Foreskin keratinocyte (primary cell): ENCODE measurements at places on chromosomes 3 and 15. TPM values are rescaled to one million over a fixed set of nuclear protein-coding genes. Genes with fewer than 3 reads are reported as not detected.

Gene PARP16
- total RNA-seq, result 3.6 and 4.4 TPM in 2 replicates

Gene PLA2G4E
- total RNA-seq, result 0.07 and 0.14 TPM in 2 replicates

Gene SSUH2
- 0.11 and 0.27 TPM in 2 replicates for total RNA-seq

Gene MESP2
- 0.88 and 1.3 TPM in 2 replicates for total RNA-seq

Gene STXBP5L
- total RNA-seq, result not detected in 2 replicates

Gene FBXO40
- total RNA-seq, result not detected in 2 replicates

Gene CCDC54
- not detected in 2 replicates for total RNA-seq

Gene ABI3BP
- 2.0 and 2.7 TPM in 2 replicates for total RNA-seq

Gene SEC22A
- 19.1 and 22.1 TPM in 2 replicates for total RNA-seq

Gene SLC2A2
- total RNA-seq, result not detected in 2 replicates

Gene RASL12
- not detected in 2 replicates for total RNA-seq

Gene FMN1
- 1.7 TPM in 2 replicates for total RNA-seq

Gene PIERCE2
- total RNA-seq, result 1.0 and 1.4 TPM in 2 replicates

Gene ST8SIA2
- total RNA-seq, result 0.99 and 1.5 TPM in 2 replicates

Gene FGF12
- 0.04 TPM in 1 of 2 replicates, not detected in the other for total RNA-seq

Gene DNASE1L3
- total RNA-seq, result not detected in 2 replicates

Gene SLC22A13
- 0.17 and 0.21 TPM in 2 replicates for total RNA-seq

Gene SCAANT1
- total RNA-seq, result not detected in 2 replicates

Gene CEP70
- total RNA-seq, result 8.8 TPM in 2 replicates

Gene PDZRN3
- total RNA-seq, result 0.24 and 0.25 TPM in 2 replicates

Gene RAB11A
- total RNA-seq, result 226 and 228 TPM in 2 replicates

Gene KLHL40
- total RNA-seq, result not detected in 2 replicates

Gene WDR93
- total RNA-seq, result not detected in 2 replicates

Gene CAMKV
- not detected in 2 replicates for total RNA-seq

Gene SCN11A
- total RNA-seq, result not detected in 2 replicates

Gene GPR171
- not detected in 2 replicates for total RNA-seq

Gene ACKR2
- total RNA-seq, result 0.20 and 0.21 TPM in 2 replicates

Gene CMTM7
- total RNA-seq, result 27.5 and 33.2 TPM in 2 replicates

Gene LEO1
- total RNA-seq, result 33.3 and 38.3 TPM in 2 replicates

Gene GRM2
- total RNA-seq, result not detected in 2 replicates

Gene ONECUT1
- total RNA-seq, result not detected in 2 replicates

Gene PLIN1
- 0.14 and 0.17 TPM in 2 replicates for total RNA-seq

Gene TMEM108
- total RNA-seq, result 0.07 TPM in 1 of 2 replicates, not detected in the other

Gene HRH1
- 9.7 and 11.3 TPM in 2 replicates for total RNA-seq

Gene GABRB3
- total RNA-seq, result 0.60 and 2.1 TPM in 2 replicates

Gene CLDN16
- total RNA-seq, result 0.04 TPM in 1 of 2 replicates, not detected in the other

Gene HYKK
- 1.7 and 2.4 TPM in 2 replicates for total RNA-seq

Gene SQOR
- 131 and 132 TPM in 2 replicates for total RNA-seq

Gene HTD2
- total RNA-seq, result 6.5 and 7.5 TPM in 2 replicates

Gene MCTP2
- 13.4 and 14.5 TPM in 2 replicates for total RNA-seq

Gene SLC6A1
- total RNA-seq, result not detected in 2 replicates

Gene KLF15
- 0.11 TPM in 1 of 2 replicates, not detected in the other for total RNA-seq

Gene STAC
- 1.3 and 1.7 TPM in 2 replicates for total RNA-seq

Gene KCNAB1
- 0.49 and 0.51 TPM in 2 replicates for total RNA-seq

Gene CIDEC
- 0.14 TPM in 1 of 2 replicates, not detected in the other for total RNA-seq

Gene SI
- total RNA-seq, result not detected in 2 replicates

Gene CHMP2B
- total RNA-seq, result 50.7 and 56.4 TPM in 2 replicates

Gene CASR
- total RNA-seq, result not detected in 2 replicates

Gene ILDR1
- total RNA-seq, result 0.07 TPM in 1 of 2 replicates, not detected in the other

Gene TMEM207
- not detected in 2 replicates for total RNA-seq

Gene CCDC12
- total RNA-seq, result 35.6 and 42.5 TPM in 2 replicates

Gene RHCG
- total RNA-seq, result 0.54 and 0.56 TPM in 2 replicates

Gene CPEB1
- not detected in 2 replicates for total RNA-seq

Gene GNAT1
- 0.03 TPM in 1 of 2 replicates, not detected in the other for total RNA-seq

Gene GRAMD2A
- total RNA-seq, result 2.3 and 3.7 TPM in 2 replicates

Gene GNB4
- 30.7 and 32.9 TPM in 2 replicates for total RNA-seq

Gene GOLGA6L10
- total RNA-seq, result 0.63 and 1.2 TPM in 2 replicates

Gene PIGZ
- total RNA-seq, result 1.0 and 1.6 TPM in 2 replicates

Gene C3orf22
- not detected in 2 replicates for total RNA-seq
